ENCODE measurements at places on chromosomes 16 and 17. TPM values are rescaled to one million over a fixed set of nuclear protein-coding genes. Genes with fewer than 3 reads are reported as not detected.

The GUCY2D gene
- not detected for total RNA-seq

DNA sequence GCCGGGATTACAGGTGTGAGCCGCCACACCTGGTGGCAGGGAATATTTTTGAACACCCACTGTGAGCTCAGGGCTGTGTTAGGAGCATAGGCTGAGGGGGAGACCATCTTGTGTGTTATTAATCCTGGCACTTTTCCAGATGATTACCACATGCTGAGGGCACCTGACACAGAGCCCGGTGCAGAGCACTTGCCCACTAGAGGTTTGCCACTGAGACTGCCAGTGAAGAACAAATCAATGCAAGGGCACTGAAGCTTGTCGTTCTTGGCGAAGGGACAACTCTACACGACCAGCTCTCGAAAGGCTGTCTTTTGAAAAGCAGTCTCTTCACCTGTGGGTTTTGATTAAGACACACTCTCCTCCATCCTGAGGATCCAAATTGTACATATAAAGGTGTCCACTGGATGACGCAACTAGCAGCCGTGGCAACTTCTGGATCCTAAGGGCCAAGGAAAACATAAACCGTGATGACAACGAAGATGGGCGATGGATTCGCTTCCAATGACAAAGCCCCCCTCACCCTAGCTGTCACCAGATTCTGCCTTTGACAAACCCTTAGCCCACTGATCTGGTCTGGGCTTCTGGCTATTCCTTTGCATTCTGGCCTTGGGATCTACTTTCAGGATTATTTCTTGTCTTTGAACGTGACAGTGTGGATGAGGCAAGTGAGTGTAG lies 28.7 kb downstream of the WIPI1 start:
- H3K36me3 ChIP-seq, result peaks cover 18% of the 10 kb centered on the region
- DNase-seq, result no peak
- peaks cover 8% of the 10 kb centered on the region for H3K4me1 ChIP-seq
- H3K27me3 ChIP-seq, result no peaks in the 10 kb centered on the region
- H3K4me3 ChIP-seq, result no peak overlapping the region
- no peak overlapping the region for H3K27ac ChIP-seq

DNA sequence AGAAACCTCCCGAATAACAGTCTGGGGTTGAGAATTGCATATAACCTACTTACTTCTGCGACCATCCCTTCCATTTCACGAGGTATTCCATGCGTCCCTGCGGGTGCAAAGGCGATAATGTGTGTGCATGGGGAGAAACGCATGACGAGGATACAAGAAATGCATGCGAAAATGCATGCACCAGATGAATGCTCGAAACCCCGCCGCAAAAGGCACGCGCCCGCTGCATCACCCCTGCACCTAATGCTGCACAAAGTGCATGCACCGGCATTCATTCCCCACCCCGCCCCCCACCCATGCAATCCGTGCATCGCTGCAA lies 474 bp downstream of the CBX8 start:
- H3K4me1 ChIP-seq, result peaks cover 52% of the 10 kb centered on the region
- DNase-seq, result no peak
- H3K36me3 ChIP-seq, result no peaks in the 10 kb centered on the region
- peak overlapping the region; percentile 18 for H3K27ac ChIP-seq
- H3K4me3 ChIP-seq, result peak overlapping the region; percentile 32

The CYBC1 gene
- total RNA-seq, result 249 TPM

- no peaks in the 10 kb centered on the region for H3K27me3 ChIP-seq
- H3K36me3 ChIP-seq, result no peaks in the 10 kb centered on the region
- no peak overlapping the region for H3K27ac ChIP-seq
These were observed 40.1 kb upstream of the CES5A start for GRCh38 chr16:55915096-55915827.

GRCh38 chr17:47714773-47715396 lies 18.2 kb upstream of the TBX21 start:
- no peaks in the 10 kb centered on the region for H3K27me3 ChIP-seq
- no peak overlapping the region for H3K27ac ChIP-seq
- H3K4me3 ChIP-seq, result no peak overlapping the region
- no peaks in the 10 kb centered on the region for H3K36me3 ChIP-seq

The CACNA1H gene
- total RNA-seq, result 2.0 TPM

DNA sequence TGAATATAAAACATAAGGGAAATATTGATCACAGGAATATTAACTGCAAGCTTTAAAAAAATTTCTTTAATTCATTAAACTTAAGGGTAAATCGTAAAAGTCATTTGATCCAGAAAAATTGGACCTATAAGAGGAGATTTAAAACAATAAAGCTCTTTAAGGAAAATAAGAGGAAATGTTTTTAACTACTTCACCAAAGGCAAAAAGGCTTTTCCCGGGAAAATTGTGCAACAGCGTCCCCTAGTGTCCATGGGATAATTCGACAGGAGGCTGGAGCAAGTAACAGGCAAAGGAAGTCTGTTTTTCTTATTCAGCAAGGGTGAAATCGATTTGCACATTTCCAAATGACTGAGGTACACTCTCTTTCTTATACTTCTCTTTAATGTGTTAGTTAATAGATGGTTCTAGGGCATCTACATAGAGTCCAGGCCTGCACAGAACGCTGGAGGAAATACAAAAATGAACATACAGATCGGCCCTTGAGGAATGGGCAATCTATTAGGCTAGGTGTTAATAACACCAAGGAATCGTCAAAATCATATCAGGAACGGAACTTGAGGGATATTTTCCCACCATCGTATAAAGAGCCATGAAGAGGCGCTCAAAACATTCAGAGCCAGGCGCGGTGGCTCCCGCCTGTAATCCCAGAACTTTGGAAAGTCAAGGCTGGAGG lies 61.4 kb downstream of the ZNF18 start:
- H3K27ac ChIP-seq, result no peak overlapping the region
- H3K4me3 ChIP-seq, result no peak overlapping the region
- no peaks in the 10 kb centered on the region for H3K4me1 ChIP-seq
- no peaks in the 10 kb centered on the region for H3K27me3 ChIP-seq
- no peak for DNase-seq

The APOBR gene
- 9.9 TPM for total RNA-seq

GRCh38 chr16:74325641-74326040 lies 29.0 kb downstream of the PSMD7 start:
- H3K4me3 ChIP-seq, result no peak overlapping the region
- H3K36me3 ChIP-seq, result peaks cover 5% of the 10 kb centered on the region
- H3K4me1 ChIP-seq, result no peaks in the 10 kb centered on the region
- DNase-seq, result no peak

- H3K27me3 ChIP-seq, result no peaks in the 10 kb centered on the region
- no peak overlapping the region for H3K27ac ChIP-seq
- no peak overlapping the region for H3K4me3 ChIP-seq
These were observed 4.7 kb downstream of the SLC5A11 start for GRCh38 chr16:24850289-24850938.

The CRHR1 gene
- total RNA-seq, result not detected

- no peak for DNase-seq
- H3K4me1 ChIP-seq, result peaks cover 5% of the 10 kb centered on the region
- H3K27me3 ChIP-seq, result peaks cover 19% of the 10 kb centered on the region
- H3K27ac ChIP-seq, result no peak overlapping the region
- no peaks in the 10 kb centered on the region for H3K36me3 ChIP-seq
These were observed 5.3 kb upstream of the DDX52 start for GRCh38 chr17:37648555-37648954.

- H3K4me1 ChIP-seq, result no peaks in the 10 kb centered on the region
- no peaks in the 10 kb centered on the region for H3K36me3 ChIP-seq
- H3K27ac ChIP-seq, result no peak overlapping the region
- H3K27me3 ChIP-seq, result no peaks in the 10 kb centered on the region
- DNase-seq, result no peak
These were observed 8.9 kb upstream of the DNAJA2 start for GRCh38 chr16:46982335-46982734.

The KRT25 gene
- not detected for total RNA-seq

The PYDC1 gene
- total RNA-seq, result not detected

- no peaks in the 10 kb centered on the region for H3K36me3 ChIP-seq
- H3K4me3 ChIP-seq, result no peak overlapping the region
- DNase-seq, result no peak
- no peaks in the 10 kb centered on the region for H3K27me3 ChIP-seq
- H3K4me1 ChIP-seq, result no peaks in the 10 kb centered on the region
- no peak overlapping the region for H3K27ac ChIP-seq
These were observed 393.1 kb downstream of the CNTNAP4 start for GRCh38 chr16:76670125-76670857.

The SLC6A4 gene
- not detected for total RNA-seq

GRCh38 chr17:28860363-28860808 lies 5.6 kb downstream of the ERAL1 start:
- peaks cover 4% of the 10 kb centered on the region for H3K4me1 ChIP-seq
- peaks cover 21% of the 10 kb centered on the region for H3K36me3 ChIP-seq
- DNase-seq, result no peak
- H3K27ac ChIP-seq, result no peak overlapping the region
- no peak overlapping the region for H3K4me3 ChIP-seq

GRCh38 chr17:43216762-43217613 lies 5.3 kb downstream of the TMEM106A start:
- H3K4me3 ChIP-seq, result no peak overlapping the region
- no peak for DNase-seq
- peaks cover 7% of the 10 kb centered on the region for H3K4me1 ChIP-seq
- peaks cover 4% of the 10 kb centered on the region for H3K36me3 ChIP-seq

DNA sequence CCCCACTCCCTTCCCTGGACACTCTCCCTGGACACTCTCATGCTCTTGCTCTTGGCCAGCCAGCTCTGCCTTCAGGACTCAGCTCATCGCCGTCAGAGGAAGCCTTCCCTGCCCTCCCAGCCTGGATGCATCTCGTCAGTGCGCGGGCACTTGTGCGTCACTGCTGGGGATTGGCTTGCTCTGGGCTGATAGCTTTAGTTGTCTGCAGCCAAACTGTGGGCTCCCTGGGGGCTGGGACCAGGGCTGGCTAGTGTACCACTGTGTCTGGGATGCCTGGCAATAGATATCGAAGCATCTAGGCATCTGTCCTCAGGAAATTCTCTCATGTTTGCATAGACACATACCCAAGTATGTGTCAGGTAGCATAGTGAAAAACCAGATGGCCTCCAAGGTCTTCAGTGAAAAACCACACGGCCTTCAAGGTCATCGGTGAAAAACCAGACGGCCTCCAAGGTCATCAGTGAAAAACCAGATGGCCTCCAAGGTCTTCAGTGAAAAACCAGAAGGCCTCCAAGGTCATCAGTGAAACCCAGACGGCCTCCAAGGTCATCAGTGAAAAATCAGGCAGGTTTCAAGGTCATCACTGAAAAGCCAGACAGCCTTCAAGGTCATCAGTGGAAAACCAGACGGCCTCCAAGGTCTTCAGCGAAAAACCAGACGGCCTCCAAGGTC lies 72.0 kb downstream of the CMIP start:
- H3K27me3 ChIP-seq, result no peaks in the 10 kb centered on the region
- H3K36me3 ChIP-seq, result no peaks in the 10 kb centered on the region
- H3K4me3 ChIP-seq, result no peak overlapping the region
- H3K4me1 ChIP-seq, result peaks cover 27% of the 10 kb centered on the region
- DNase-seq, result no peak

DNA sequence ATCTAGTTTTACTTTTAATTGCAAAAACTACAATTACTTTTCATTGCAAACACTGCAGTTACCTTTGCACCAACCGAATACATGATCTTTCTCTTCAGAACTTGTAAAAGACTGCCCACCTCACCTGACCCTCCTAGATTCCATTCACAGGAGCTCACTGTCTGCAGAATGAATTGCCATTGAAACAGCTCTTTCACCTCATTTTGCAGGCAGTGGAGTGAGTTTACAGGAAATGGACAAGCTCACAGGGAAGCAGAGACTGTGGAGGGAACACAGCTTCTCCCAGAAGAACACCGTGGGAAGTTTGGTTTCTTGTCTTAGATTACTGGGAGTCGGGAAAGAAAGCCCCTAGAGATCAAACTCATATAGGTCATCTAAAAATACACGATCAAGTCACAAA lies 439.7 kb upstream of the RBFOX1 start:
- H3K27ac ChIP-seq, result no peak overlapping the region
- no peak overlapping the region for H3K4me3 ChIP-seq
- H3K4me1 ChIP-seq, result no peaks in the 10 kb centered on the region
- no peaks in the 10 kb centered on the region for H3K36me3 ChIP-seq
- no peak for DNase-seq

DNA sequence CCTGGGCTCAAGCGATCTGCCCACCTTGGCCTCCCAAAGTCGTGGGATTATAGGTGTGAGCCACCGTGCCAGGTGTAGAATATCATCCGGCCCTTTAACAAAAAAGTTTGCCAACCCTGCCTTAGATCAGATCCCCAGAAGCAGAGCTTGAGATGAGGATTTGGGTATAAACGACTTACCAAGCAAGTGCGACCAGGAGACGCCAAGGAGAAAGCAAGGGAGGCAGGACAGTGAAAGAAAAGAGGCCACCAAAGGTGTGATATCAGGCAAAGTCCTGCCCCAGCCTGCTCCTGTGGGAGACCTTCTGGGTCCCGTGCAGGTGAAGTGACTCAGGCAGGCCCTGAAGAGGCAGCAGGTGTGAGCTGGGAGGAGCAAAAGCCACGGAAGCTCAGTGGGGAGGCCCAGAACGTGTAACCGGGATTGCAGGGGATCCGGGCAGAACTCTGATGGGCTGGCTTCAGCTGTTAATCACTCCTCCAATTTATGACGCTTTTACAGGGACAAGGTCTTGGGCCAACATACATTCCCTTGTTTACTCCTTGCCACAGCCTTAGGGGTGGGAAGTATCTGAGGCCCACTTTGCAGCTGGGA lies 14.1 kb upstream of the CALB2 start:
- no peak for DNase-seq
- H3K4me1 ChIP-seq, result no peaks in the 10 kb centered on the region
- no peaks in the 10 kb centered on the region for H3K27me3 ChIP-seq
- no peak overlapping the region for H3K27ac ChIP-seq

DNA sequence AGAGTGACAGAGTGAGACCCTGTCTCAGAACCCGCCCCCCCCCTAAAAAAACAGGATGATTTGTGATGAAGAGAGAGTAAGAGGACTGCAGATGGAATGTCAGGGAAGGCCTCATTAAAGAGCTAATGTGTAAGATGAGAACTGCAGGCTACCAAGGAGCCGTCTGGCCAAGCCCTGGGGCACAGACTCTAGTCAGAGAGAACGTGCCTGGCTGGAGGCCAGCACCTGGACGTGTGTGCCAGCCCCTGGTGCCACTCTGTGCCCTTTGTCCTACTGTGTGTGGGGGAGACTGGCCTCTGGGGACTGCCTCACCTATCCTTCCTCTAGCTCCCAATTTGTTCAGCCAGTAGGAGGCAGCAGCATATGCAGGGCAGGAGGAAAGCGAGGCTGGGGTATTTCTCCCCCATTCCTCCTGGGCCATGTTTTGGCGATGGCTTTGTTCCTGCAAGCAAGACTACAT lies 37.1 kb downstream of the KNOP1 start:
- no peak overlapping the region for H3K27ac ChIP-seq
- H3K36me3 ChIP-seq, result peaks cover 9% of the 10 kb centered on the region
- no peaks in the 10 kb centered on the region for H3K27me3 ChIP-seq
- H3K4me1 ChIP-seq, result no peaks in the 10 kb centered on the region
- no peak for DNase-seq

- H3K27me3 ChIP-seq, result no peaks in the 10 kb centered on the region
- peaks cover 33% of the 10 kb centered on the region for H3K4me1 ChIP-seq
These were observed 49.8 kb downstream of the CREBBP start for GRCh38 chr16:3830625-3831254.

GRCh38 chr16:88570691-88571092 lies 489 bp downstream of the ZC3H18 start:
- peak overlapping the region; percentile 76 for H3K27ac ChIP-seq
- no peak for DNase-seq
- H3K36me3 ChIP-seq, result peaks cover 8% of the 10 kb centered on the region
- H3K27me3 ChIP-seq, result no peaks in the 10 kb centered on the region
- peak overlapping the region; percentile 54 for H3K4me3 ChIP-seq

The RTN4RL1 gene
- 0.30 TPM for total RNA-seq

Data from CD4-positive, alpha-beta memory T cell (primary cell).